Posterior cingulate gyrus (tissue), 11 donors: ENCODE measurements at places on chromosomes 7 and 10.

- DNase-seq, result no peak
These were observed 82.6 kb downstream of the CACNB2 start for GRCh38 chr10:18222866-18223265.

GRCh38 chr7:35647171-35647574 lies 47.8 kb downstream of the HERPUD2 start:
- no peak for DNase-seq

DNA sequence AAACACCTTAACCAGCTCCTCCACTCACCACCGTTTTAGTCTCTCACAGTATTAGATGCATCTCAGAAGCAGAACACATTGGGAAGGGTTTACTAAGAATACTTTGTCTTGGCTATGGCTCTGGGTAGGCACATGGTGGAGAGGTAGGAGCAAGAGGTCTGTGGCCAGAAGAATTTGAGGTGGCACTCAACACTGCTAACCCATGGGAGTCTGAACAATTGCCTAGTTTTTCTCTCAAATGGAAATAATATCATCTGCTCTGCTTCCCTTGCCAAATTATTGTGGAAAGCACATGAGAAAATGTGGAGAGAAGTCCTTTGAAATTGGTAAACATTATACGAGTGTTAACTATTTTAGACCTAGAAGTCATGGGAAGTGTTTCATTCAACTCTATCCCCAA lies 214.3 kb downstream of the SKAP2 start:
- no peak for DNase-seq

DNA sequence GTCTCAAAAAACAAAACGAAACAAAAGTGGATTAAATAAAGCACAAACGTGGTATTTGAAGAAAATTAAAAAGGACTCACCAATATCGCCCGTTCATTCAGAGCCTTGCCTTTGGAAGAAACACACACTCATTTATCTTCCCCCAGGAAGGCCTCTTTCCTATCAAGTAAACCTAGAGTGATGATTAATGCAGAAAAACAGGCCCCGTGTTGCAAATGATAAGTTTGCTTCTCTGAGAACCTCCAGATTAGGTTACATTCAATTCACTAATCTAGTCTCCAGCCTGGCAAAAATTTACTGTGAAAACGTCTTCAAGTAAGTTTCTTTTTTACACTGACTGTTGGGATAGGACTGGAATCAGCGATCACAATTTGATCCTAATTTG lies 78.0 kb upstream of the C1GALT1 start:
- no peak for DNase-seq

- no peak for DNase-seq
These were observed 7.3 kb upstream of the MAFK start for GRCh38 chr7:1523208-1523607.

- DNase-seq, result no peak
These were observed 15.1 kb downstream of the TMEM60 start for GRCh38 chr7:77783111-77783510.

GRCh38 chr7:44120395-44120794 lies 3.0 kb downstream of the POLD2 start:
- DNase-seq, result no peak

DNA sequence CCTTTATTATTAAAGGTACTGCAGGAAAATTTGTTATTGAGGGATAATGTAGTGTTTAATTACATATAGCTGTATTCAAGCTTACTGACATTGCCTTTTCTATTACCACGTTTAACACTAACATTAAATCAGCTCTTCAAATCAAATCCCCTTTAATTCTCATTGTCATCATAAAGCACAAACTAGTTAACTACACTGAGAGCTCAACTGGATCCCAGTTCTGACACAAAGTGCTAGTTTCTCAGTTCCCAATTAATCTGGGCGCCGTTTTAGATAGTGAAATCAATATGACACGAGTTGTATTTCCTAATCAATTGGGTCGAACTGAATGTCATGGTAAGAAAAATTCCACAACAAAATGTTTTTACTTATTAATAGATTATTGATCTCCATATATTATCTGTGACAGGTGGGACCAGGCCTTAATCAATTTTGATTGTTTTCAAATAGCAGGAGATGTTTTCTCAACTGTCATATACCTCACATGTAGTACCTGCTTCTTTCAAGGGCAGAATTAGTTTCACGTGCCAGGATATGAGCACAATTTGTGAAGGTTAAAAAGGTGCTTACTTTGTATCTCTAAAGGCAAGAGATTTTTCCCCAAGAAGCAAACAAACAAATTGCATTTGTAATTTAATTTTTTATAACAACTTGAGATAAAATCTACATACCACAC lies 71.0 kb downstream of the AASS start:
- no peak for DNase-seq

- no peak for DNase-seq
These were observed 66.6 kb upstream of the NOBOX start for GRCh38 chr7:144470078-144470477.

GRCh38 chr10:12198156-12198555 lies 2.2 kb downstream of the CDC123 start:
- DNase-seq, result no peak

DNA sequence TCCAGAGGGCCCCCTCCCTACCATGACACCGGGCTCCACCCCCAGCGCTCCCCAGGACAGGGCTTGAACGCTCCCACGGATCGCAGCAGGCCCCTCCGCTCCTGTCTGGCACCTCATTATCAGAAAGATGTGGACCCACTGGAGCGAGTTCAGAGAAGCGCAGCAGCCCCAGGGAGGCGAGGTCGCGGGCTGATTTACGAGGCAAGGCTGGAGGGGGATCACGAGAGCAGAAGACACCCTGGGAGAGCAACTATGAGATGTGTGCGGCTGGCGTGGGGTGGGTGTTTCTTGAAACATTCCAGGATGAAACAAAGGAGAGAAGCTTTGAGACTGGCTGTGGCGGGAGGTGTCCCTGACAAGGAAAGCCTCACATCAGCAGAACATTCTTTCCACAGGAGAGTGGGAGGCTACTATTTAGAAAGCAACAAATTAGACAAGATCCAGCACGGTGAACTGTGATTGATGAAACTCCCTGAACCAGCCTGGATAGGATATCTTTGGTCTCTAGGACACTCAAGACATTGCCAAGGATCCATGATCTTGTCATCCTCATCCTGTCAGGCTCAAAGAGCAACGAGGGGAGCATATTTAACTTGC lies 66.0 kb downstream of the JCAD start:
- DNase-seq, result no peak

DNA sequence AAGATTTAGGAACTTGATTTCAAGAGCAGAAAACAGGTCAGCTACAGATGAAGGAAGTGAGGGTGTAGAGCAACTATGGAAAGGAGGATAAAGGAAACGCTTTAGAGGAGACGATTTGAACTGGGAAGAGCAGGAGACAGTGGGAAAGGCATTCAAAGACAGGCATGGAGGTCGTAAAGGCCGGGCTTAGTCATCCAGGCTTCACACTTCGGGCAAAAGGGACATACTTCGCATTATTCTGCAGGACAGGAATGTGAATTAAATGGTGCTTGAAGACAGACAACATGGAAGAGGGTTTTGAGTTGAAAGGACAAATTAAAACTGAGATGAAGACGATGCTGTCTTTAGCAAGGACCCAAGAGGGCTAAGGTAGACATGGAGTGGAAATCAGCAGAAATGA lies 8.1 kb downstream of the FAM171A1 start:
- DNase-seq, result no peak
